Activated T-cell treated with anti-CD3 and anti-CD28 coated beads, Interleukin-2, amount 50 U/mL, for 1 hour (primary cell): ENCODE measurements at places on chromosomes 2 and 18.

DNA sequence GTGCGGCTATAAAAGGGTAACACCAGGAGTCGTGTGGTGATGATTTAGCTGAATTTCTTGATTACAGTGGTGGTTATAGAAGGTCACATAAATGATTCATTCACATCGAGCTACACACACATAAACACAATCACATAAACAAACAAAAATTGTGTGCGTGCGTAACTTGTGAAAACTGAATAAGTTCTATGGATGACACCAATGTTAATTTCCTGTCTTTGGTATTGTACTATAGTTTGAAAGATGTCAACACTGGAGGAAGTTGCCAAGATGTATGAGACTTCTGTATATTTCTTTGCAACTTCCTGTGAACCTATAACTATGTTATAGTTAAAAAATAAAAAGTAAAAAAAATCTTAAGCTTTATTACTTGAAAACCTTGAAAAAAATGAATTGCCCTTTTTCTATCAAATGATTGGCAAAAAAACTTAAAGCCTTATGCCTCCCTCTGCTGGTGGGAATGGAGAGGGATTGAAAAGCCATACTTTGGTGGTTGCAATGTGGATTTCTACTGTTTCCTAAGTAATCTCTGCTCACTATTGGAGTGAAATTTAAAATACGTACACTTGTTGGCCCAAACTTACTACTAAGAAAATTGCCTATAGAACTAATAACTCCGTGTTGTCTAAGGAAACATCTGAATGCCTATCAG is 227.7 kb downstream of the RPIA start:
- no peak for DNase-seq

- peak; percentile 14 for DNase-seq
Observed at GRCh38 chr2:239304533-239305221, 96.1 kb downstream of the HDAC4 start.

DNA sequence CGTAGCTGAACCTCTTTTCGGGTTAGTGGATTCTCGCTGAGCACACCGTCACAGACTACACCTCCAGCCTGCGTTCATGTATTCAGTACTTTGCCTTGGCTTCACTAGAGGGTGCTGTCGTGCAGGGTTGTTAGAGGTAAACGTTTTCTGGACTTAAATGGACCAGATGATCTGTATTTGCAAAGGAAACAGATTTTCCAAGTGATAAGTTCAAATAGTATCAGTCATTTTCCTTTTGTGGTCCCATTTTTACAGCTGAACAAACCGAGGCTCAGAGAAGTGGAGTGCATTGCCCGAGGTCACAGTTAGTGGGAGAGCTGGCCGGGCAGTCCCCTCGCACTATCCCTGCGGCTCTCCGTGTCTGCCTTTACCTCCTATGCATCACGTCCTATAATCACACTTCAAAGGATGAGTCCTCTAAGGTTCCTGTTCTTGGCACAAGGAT is 125.9 kb downstream of the MAP4K4 start:
- peak; percentile 61 for DNase-seq

- DNase-seq: no peak
Observed at GRCh38 chr2:236119476-236119875, 48.7 kb downstream of the GBX2 start.

GRCh38 chr2:48065096-48065495 is 158.8 kb upstream of the FBXO11 start:
- DNase-seq: no peak

- no peak for DNase-seq
Observed at GRCh38 chr18:7824970-7825369, 257.9 kb downstream of the PTPRM start.

- DNase-seq: no peak
Observed at GRCh38 chr2:166333801-166334200, 41.9 kb downstream of the SCN9A start.

DNA sequence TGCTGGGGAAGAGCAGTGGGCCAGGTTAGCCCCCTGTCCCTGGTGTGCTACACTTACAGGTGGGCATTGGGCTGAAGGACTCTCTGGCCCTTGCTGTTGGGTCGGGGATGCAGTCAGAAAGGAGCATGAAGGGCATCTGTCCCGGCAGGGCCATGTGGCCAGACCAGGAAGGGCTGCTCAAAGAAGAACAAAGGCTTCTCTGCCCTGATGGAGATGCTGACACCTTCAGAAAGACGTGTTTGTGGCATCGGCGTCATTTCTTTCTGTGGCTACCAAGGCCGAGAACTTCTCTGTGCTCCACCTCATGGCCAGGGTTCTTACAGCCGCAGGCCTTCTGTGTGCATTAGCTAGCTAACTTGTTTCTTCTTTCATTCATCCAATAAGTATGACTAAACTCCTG is 239.1 kb downstream of the FAM210A start:
- DNase-seq: no peak

- DNase-seq: no peak
Observed at GRCh38 chr2:105301646-105302045, 27.9 kb downstream of the TGFBRAP1 start.

DNA sequence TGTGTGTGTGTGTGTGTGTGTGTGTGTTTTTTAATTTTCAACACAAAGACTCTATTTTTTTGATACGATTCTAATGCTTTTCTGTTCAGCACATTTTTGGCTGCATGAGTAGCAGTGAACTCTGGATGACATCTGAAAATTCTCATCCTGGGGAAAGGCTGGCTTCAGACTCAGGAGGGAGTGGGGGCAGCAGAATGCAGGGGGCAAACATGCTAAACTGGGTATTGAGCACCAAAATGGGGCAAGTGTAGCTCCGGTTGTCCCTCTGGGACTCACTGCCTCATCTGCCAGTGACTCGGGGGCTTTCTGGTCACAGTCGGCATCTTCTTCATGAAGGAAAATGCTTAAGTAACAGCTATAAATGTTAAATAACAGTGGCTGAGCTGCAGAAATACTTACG is 116.8 kb upstream of the PID1 start:
- no peak for DNase-seq
